ENCODE measurements at places on chromosomes 7 and 10.

GRCh38 chr7:134545380-134545779 lies 3.5 kb upstream of the AKR1B15 start:
- no peak for DNase-seq

DNA sequence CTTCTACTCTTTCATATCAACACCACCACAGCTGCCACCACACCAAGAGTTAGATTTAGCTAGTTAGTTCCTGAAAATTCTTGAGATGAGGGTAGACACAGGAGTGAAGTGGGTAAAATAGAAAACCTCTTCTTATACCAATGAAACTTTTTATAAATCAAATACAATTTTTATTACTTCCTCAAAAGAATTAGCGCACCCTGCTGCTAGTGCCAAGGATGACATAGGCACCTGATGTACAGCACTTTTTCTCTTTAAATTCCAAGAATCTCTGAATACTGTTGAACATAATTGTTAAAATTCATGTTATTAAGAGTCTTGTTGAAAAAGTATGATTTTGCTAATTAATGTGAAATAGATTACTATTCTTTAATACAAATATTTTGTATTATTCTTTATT lies 11.4 kb downstream of the ZWINT start:
- DNase-seq, result no peak

DNA sequence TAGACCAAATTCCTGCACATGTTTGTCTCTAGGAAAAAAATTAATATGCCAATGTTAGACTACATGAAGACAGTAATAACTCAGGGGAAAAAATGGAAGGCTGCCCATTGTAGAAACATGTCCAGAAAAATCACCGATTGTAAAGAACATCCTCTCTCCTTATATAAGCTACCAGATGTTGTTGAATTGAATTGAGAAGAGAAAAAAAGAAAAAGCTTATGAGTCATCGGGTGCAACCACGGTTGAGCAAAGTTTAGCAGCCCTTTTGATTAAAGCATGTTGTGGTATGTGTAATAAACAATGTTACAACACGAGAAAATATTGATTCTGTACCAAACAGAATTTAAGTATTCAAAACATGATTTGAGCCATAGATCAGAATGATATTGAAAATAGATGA lies 102.3 kb upstream of the ARHGAP21 start:
- DNase-seq, result no peak

- no peak for DNase-seq
Observed at GRCh38 chr10:49484486-49485235, 54.3 kb downstream of the ERCC6 start.

- DNase-seq, result no peak
Observed at GRCh38 chr10:132401401-132402118, 4.6 kb downstream of the PWWP2B start.

- DNase-seq, result no peak
Observed at GRCh38 chr7:51158211-51158610, 158.4 kb downstream of the COBL start.

DNA sequence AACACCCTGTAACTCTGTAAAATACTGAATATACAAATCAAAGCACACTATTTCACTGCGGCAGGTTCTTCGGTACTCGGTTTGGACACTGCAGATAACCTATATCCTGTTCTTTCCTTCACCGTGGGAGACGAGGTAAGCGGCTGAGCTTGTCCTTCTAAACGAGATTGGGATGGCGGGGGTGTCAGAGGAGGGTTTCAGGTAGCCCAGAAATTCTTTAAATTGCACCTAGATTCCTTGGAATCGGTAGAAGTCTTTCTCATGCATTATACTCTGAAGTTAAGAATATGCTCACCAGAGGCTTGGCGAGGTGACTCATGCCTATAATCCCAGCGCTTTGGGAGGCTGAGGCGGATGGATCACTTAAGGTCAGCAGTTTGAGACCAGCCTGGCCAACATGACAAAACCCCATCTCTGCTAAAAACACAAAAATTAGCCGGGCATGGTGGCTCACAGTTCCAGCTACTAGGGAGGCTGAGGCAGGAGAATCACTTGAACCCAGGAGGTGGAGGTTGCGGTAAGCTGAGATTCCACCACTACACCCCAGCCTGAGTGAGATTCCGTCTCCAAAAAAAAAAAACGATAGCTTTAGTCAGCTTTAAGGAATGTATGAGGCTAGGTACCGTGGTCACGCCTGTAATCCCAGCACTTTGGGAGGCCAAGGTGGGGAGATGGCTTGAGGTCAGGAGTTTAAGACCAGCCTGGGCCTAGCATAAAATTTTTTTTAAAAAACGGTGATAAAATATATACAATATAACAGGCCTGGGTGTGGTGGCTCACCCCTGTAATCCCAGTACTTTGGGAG lies 10.1 kb upstream of the LAT2 start:
- DNase-seq, result no peak
